Skeletal muscle tissue (tissue), 5 donors: ENCODE measurements at places on chromosomes 16 and 17. TPM values are rescaled to one million over a fixed set of nuclear protein-coding genes. Genes with fewer than 3 reads are reported as not detected.

The KRTAP4-5 gene
- total RNA-seq = not detected

The C1QTNF8 gene
- total RNA-seq = not detected

The ENPP7 gene
- not detected for total RNA-seq

The KRT9 gene
- total RNA-seq = not detected

The CES1 gene
- 1.0 TPM for total RNA-seq

The MAPT gene
- total RNA-seq = 4.7 TPM

The HSD11B2 gene
- total RNA-seq = 2.6 TPM

The CLDN7 gene
- not detected for total RNA-seq

The NKD1 gene
- 2.1 TPM for total RNA-seq

The EVPL gene
- under 0.01 TPM for total RNA-seq

The GUCY2D gene
- total RNA-seq = not detected

The KRT222 gene
- 0.52 TPM for total RNA-seq

The CASKIN1 gene
- total RNA-seq = 0.52 TPM

The KRTAP1-5 gene
- total RNA-seq = not detected

The NPTX1 gene
- total RNA-seq = 1.0 TPM

The CNTNAP1 gene
- total RNA-seq = 8.9 TPM

The STXBP4 gene
- 9.4 TPM for total RNA-seq

The OTOP2 gene
- not detected for total RNA-seq

The PRSS21 gene
- total RNA-seq = not detected

The HSD3B7 gene
- total RNA-seq = 12.5 TPM

The ZSCAN10 gene
- not detected for total RNA-seq

The PRKCB gene
- total RNA-seq = 1.0 TPM

The AGRP gene
- total RNA-seq = not detected

The AATF gene
- total RNA-seq = 11.5 TPM

The CPNE7 gene
- not detected for total RNA-seq

The ERI2 gene
- total RNA-seq = 11.5 TPM

The MT1X gene
- 11.5 TPM for total RNA-seq

The LPO gene
- not detected for total RNA-seq

The TM4SF5 gene
- total RNA-seq = not detected

The MYO15A gene
- total RNA-seq = 0.52 TPM

The RCVRN gene
- total RNA-seq = not detected

The FAM83G gene
- 0.52 TPM for total RNA-seq

The CCL7 gene
- not detected for total RNA-seq

The KRT24 gene
- total RNA-seq = not detected

The CDH13 gene
- 20.9 TPM for total RNA-seq

The NXPH3 gene
- total RNA-seq = 0.52 TPM

The RPL38 gene
- total RNA-seq = 4,876 TPM
